ENCODE measurements at places on chromosomes 3 and 15.

- no peak for DNase-seq
Measured at GRCh38 chr3:24471486-24471885, 23.2 kb downstream of the THRB start.

DNA sequence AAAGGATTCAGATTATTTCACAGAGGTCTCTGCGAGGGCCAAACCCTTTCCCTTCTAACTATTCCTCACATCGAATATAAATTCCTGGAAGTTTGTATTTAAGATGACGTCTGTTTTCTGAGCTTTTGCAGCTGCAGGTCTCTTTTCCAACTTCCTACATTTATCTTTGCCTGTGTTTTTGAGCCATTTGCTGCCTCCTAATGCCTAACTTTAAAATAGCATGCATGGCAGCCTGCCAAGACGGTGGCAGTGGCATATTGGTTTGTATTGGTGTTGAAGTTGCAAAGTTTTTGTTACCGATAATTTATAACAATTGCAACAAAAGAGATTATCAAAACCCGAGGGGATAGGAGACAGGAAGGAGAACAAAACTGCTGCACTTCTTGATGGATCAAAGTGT lies 187.1 kb upstream of the DNAJC19 start:
- DNase-seq = no peak

GRCh38 chr3:71966185-71966584 lies 181.2 kb upstream of the PROK2 start:
- DNase-seq = no peak

GRCh38 chr3:82413171-82413570 lies 651.7 kb upstream of the GBE1 start:
- no peak for DNase-seq

GRCh38 chr3:140756240-140757016 lies 78.6 kb downstream of the TRIM42 start:
- no peak for DNase-seq

DNA sequence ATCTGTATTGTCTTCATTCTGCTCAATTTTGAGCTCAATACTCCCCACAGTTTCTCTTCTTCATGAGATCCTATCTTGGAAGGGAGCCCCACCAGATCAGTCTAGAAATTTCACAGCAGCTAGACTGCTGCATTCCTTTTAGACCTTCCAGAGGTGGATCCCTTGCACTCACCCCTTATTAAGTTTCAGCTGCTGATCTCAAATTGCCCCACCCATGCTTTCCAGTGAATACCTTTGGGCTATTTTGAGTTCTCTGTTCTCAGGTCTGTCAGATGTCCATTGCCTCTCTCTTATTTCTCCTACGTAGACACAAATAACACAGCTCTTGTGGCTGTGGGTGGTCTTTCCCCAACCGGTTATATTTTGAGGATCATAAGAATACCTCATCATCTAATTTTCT lies 60.8 kb downstream of the GPR156 start:
- DNase-seq = no peak

DNA sequence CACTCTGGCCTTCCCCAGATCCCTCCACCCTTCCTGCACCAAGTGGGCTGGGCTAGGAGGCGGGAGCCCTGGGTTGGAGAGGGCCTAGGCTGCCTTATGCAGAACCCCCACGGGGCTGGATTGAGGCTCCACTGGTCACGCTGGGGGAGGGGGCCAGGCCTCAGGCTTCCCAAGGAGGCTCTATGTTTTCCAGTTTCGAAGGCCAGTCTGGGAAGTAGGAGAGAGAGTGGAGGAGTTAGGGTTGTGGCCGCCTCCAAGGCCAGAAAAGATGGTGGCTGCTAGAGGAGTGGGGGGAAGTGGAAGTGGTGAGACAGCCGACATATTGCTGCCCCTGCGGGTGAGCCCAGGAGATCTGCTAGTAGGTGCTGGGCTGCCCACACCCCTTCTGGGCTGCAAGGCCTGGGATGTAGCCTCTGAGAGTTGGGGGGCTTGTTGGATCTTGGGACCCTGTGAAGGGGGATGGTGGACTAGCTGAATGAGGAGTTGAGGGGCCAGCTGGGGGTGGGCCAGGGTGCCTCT lies 1.2 kb downstream of the GNAI2 start:
- DNase-seq = peak; percentile 76

DNA sequence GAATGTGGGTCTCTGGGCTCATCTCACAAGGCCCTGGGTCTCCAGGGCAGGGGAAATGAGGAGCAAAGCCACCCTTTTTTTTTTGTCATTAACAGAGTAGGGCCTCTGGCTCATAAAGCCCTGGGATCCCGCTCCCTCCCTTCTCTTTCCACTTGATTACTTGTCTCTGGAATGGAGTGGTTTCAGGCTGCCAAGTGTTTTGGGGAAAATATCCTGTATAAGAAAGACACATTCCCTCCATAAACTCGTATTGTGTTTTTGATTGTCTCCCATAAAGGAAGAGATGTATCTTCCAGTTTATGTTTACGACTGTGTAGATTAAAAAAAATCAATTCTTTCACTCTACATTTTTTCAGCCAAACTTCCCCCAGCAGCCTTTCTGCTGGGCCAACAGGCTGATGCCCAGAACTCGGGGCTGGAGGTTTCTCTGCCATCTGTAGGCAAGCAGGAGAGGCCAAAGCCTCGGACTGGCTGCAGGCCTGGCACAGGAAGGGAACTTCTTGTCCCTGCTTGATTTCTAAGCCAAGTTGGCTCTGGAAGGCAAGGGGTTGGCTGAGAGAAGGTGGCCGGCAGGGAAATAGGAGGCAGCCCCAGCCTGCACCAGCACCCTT lies 49.4 kb upstream of the INSYN1 start:
- DNase-seq = no peak

- DNase-seq = peak; percentile 89
Measured at GRCh38 chr3:48507256-48508061, 3.5 kb upstream of the SHISA5 start.

DNA sequence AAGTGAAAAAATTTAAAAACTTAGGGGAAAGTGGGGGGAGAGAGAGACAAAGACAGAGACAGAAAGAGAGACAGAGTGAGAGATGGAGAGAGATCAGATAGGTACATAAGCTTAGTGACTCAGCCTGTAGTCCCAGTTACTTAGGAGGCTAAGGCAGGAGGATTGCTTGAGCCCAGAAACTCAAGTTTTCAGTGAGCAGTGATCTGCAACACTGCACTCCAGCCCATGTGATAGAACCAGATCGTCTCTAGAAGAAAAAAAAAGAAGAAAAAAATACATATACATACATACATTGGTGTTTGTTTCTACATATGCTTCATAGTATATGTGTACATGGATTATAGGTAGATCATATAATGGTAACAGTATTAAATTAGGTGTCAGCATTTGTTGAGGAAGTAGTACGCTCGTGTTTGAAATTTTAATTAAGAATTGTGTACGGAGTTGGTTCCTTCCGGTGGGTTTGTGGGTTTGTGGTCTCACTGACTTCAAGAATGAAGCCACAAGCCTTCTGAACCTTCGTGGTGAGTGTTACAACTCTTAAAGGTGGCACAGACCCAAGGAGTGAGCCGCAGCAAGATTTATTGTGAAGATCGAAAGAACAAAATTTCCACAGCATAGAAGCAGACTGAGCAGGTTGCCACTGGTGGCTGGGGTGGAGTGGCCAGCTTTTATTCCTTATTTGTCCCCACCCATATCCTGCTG lies 38.3 kb upstream of the SNRPN start:
- no peak for DNase-seq

GRCh38 chr3:146160321-146160963 lies 542 bp downstream of the PLOD2 start:
- no peak for DNase-seq

GRCh38 chr3:14843321-14843720 lies 24.6 kb downstream of the FGD5 start:
- peak; percentile 48 for DNase-seq

- no peak for DNase-seq
Measured at GRCh38 chr3:115537669-115538068, 85.6 kb upstream of the GAP43 start.

DNA sequence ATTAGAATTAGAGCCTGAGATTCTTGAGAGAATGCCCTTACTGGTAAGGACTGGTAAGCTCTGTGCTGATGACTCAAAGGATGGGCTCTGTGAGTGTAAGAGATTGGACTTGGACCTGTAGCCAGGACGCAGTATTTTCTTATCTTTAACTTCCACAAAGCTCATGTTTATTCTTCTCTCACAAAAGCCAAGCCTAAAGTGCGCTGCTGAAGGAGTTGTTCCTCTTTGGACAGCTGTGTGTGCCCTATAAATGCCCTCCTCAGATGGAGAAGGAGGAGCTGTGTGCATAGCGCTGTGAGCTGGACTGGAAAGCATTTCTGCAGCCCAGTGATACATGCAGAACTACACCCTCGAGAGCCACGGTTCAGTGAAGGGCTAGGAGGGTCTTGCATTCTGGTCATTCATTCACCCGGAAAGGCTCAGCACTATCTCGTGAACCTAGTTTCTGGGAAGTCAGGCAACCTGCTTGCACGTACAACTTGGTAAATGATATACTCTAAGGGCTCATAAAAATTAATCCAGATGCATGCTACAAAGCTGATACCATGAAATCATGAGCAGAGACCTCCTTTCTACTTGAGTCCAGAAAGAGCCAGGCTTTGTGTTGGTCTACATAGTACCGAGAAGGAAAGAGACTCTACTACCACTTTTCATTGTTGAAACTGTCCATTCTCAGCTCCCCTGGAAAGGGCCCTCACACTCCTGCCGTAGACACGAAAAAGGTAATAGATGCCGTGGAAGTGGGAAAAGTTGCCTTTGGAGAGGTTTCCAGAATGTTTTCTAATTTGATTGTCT lies 103.0 kb upstream of the TBL1XR1 start:
- no peak for DNase-seq

Data from activated effector memory CD4-positive, alpha-beta T cell treated with anti-CD3 and anti-CD28 coated beads, Interleukin-2, amount 50 U/mL, for 16 hours (primary cell).